ENCODE measurements at places on chromosomes 11 and 22. TPM values are rescaled to one million over a fixed set of nuclear protein-coding genes. Genes with fewer than 3 reads are reported as not detected.

DNA sequence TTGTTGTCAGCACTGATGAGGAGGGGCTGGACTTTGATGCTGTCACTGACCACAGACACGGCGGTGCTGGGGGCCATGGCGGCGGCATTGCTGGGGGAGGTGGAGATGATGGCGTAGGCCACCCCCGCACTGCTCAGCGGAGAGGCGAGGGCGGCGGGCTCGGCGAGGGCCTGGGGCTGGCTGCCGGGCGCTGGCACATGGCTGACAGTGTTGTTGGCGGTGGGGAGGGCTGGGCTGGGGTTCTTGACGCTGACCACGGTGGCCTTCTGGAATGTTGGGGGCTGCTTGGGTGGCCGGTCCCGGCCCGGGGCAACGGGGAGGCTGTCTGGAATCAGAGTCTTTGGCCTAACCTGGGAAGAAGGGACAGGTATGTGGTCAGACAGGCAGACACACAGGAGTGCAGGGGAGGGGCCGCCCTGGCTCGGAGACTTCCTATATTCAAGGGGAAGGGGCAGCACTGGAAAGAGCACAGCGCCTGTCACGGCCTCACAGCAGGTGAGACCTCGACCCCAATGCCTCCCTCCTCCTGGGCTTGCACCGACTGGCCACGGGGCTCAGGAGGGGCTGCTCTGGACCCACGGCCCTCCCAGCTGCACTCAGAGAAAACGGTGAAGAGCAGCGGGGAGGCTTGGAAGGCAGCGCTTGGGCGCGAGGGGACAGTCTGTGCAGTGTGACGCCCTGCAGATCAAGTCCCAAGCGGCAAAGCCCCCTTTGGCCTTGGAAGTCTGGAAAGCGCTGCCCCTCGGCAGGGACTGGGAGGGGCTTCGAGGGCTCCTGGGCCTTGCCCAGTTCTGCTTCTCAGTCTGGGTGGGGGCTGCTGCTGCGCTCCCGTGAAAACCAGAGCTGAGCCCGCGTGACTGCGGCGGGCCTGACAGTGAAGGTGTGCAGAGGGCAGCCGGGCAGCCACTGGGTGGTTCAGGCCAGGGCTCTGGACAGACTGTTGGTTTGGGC lies 93.2 kb downstream of the PHF21B start:
- no peak for DNase-seq

- DNase-seq, result no peak
Observed at GRCh38 chr11:110977661-110978060, 265.4 kb upstream of the ARHGAP20 start.

Gene SCN2B
- total RNA-seq, result not detected

DNA sequence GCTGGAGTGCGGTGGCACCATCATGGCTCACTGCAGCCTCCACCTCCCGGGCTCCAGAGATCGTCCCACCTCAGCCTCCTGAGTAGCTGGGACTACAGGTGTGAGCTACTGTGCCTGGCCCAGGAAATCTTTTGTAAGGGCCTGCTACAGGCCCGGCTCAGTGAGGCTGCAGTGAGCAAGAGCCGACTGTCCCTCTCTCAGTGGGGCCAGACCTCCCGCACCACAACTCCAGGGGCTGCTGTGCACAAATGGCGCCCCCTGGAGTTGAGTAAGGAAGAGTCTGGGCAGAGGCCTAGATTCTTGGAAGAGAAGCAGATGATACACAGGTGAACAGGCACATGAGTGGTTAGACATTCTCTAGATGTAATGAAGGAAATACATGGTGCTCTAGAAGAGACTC lies 7.0 kb downstream of the SERHL2 start:
- DNase-seq, result no peak

DNA sequence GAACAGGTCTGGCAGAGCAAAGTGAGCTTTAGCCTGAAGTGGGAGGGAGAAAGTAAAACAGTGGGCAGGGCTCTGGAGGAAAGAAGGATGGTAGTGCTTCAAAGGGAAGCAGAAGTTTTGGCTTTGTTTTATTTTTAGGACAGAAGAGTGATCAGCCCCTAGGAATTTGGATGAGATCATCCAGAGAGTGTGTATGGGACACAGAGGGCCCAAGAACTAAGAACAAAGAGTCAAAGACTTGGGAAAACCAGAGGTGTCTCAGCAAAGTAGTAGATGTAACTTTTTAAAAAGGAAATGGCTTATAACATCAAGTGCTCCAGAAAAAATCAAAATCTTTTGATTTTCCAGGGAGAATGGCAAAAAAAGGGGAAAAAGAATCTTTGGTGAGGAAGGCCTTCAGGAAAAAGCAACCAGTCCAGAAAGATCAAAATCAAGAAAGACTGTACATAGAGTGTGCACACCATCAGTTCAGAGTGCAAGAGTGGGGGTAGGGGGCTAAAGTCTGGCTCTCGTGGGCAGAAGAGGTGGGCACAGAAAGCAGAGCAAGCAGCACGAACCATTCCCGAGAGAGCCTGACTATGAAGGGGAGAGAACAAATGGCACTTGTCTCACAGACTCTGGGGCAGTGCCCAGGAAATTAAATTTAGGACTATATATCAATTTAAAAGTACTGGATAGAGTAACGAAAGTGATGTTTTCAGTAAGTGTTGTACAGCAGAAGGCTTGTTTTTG lies 30.0 kb downstream of the MAPK1 start:
- no peak for DNase-seq

Gene TRIM48
- not detected for total RNA-seq

Measured in CD8-positive, alpha-beta T cell (primary cell).